ENCODE measurements at places on chromosomes 6 and 20.

DNA sequence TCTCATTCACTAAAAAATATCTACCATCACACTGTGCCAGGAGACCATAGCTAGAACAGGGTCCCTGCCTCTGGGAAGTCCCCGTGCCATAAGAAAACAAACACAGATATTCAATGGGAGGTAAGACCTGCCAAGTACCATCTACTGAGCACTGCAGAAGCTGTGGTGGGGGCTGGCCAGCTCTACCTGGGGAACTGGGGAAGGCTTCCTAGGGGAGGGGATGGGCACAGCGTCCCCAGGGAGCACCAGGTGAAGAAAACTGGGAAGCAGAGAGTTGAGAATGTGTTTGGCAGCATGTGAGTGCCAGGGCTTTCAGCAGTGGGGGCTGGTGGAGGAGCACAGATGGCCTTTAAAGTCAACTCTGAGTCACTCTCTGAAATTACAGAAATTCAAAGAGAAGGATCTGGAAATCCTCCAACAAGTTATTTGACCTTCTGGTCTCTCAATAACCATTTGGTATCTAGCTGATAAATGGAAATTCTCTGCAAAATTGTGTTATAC is 85.2 kb downstream of the SHLD1 start:
- DNase-seq, result no peak

GRCh38 chr20:2396241-2396814 is 15.6 kb downstream of the TGM6 start:
- DNase-seq, result no peak

GRCh38 chr6:80165143-80165542 is 58.7 kb downstream of the BCKDHB start:
- peak; percentile 31 for DNase-seq

GRCh38 chr6:78966542-78966941 is 99.2 kb downstream of the IRAK1BP1 start:
- DNase-seq, result no peak

DNA sequence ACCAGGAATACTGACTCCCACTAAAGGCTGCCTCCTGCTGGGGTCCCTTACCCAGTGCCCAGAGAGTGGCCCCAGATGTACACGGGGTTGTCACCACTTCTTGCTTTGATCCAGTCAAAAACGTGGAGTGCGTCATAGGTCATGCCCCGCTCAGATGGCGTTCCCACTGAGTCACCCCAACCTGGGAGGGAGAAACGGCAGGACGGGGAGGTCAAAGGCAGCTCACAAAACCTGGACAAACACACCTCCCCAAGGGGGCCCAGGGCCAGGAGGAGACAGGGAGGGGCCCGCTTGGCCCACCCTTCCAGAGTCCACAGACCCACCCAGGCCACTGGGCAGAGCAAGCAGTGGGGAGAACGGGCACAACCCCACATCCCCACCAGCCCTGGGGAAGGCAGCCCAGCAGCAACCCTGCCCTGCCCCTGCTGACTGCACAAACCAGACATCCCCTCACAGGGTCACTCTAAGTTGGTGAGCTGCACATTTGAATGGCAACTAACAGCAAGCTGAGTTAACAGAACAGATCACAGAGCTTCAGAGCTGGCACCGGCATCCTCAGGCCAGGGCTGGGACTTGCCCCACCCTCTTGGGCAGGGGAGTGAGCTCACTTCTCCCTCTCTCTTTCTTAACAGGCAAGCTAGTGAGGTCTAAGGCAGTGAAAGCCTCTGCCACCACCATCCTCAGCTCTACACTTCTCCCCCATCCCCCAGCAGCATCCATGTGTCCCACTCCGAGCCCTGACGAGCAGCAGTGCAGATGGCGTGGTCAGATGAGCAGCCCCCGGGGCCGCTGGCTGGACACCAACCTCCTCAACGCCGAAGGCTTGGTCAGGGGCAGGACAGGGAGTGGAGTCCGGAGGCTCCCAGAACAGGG is 61.7 kb downstream of the PYGB start:
- no peak for DNase-seq

DNA sequence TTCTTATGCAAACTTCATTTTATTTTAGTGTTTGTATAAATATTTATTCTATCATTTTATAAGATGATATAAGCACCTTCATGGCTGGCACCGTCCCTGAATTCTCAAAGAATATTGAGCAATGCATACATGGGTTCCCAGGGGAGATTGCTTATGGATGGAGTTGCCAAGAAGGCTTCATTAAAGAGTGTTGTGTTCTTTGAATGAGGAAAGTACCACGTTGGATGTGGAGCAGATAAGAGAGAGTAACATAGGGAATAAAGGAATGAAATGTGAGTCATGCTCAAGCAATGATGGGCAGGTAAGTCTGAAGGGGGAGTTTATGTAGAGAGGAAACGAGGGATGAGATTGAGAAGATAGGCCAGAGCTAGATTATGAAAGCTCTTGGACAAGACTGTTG is 10.3 kb downstream of the DSE start:
- DNase-seq, result no peak

GRCh38 chr6:75224303-75224926 is 18.6 kb upstream of the COL12A1 start:
- no peak for DNase-seq

- DNase-seq, result no peak
Measured at GRCh38 chr6:34565722-34566137, 9.6 kb upstream of the SPDEF start.

- DNase-seq, result no peak
Measured at GRCh38 chr6:247351-247750, 44.9 kb upstream of the DUSP22 start.

- DNase-seq, result peak; percentile 82
Measured at GRCh38 chr6:24494821-24495795, at the start of gene ALDH5A1. Gene ALDH5A1, plus strand, starts transcription at chr6:24494969. Its CDS starts 28 bp downstream, at chr6:24494997.

- no peak for DNase-seq
Measured at GRCh38 chr6:111469543-111469942, 13.5 kb downstream of the REV3L start.

DNA sequence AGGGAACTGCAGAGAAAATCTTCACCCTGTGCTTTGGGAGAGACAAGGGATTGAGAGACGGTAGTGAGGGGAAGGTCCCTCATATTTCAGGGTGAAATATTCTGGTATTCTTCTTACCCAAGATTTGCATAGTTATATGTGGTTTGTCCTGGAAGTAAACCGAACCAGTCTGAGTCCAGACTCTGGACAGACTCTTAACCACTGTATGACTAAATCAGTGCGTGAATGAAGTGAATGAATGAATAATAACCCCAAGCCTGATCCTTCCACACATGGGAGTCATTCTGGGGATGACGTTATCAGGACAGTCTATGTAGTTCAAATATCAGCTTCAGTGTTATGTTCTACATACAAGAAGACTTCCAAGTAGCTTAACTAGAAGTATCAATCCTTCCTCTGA is 690.7 kb downstream of the KIF16B start:
- no peak for DNase-seq

DNA sequence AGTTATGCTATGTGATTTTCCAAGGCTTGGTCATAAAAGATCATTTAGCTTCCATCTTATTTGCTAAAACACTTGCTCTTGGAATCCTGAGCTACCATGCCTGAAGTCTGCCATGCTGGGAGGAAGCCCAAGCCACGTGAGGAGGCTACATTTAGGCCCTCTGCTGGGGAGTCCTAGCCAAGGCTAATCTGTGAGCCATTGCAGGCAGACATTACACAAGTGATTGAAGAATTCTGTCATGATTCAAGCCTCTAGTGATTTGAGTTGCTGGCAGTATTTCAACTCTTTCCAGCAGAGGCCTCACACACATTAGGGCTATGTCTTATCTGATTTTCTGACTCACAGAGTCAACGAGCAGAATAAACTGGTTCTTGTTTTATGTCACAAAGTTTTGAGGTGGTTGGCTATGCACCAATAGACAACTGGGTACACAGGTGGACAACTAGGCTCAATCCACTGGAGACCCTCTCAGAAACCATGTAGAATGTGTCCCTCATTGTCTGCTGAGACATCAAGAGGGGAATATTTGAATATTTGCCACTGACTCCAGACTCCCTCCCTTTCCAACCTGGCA is 227.2 kb upstream of the SULF2 start:
- no peak for DNase-seq

GRCh38 chr6:134303891-134304290 is 14.0 kb downstream of the SGK1 start:
- no peak for DNase-seq

- DNase-seq, result peak; percentile 74
Measured at GRCh38 chr6:106163966-106164877, 78.1 kb downstream of the PRDM1 start.

GRCh38 chr6:26187981-26188635 is 100.9 kb downstream of the HFE start:
- DNase-seq, result no peak

DNA sequence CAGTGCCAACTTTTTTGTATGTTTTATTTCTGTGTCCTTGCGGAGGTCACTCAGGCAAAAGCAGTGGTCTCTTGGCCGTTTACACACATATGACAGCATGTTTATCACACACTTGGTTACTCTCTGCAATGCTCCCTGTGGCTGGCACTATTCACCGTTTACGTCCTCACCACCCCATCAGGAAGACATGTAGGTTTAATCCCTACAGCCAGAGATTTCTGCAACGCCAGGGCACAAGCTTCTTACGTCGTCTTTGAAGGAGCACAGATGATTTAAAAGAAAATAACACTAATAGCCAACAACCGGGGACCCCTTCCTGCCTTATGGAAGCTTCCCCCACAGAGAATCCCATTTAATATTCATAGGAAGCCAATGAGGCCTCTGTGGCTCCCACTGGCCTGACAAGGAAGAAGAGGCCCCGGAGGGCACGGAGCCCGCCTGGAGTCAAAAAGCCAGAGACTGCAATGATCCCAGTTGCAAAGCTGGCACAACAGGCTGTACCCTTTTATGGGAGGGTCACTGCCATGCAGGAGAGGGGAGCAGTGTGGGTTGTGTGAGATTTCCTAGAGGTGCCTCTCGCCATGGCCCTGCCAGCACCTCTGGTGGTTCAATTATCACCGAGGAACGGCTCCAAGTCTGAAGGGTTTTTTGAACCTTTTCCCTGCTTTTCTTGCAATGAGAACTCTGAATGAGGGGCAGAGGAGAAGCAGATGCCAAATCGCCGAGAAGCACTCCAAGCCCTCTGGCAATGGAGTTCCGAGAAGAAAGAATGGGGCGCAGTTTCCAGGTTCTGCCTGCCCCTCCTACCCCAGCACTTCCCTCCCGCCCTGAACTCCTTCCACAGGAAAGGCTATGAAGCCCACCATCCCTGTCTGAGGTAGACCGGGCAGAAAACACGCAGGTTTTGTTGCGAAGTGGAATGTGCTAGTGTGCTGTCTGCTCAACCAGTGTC is 96.2 kb downstream of the THBS2 start:
- DNase-seq, result no peak

GRCh38 chr6:53011979-53012378 is 16.9 kb upstream of the GSTA4 start:
- no peak for DNase-seq

- no peak for DNase-seq
Measured at GRCh38 chr20:63363981-63364561, 2.9 kb upstream of the CHRNA4 start.

DNA sequence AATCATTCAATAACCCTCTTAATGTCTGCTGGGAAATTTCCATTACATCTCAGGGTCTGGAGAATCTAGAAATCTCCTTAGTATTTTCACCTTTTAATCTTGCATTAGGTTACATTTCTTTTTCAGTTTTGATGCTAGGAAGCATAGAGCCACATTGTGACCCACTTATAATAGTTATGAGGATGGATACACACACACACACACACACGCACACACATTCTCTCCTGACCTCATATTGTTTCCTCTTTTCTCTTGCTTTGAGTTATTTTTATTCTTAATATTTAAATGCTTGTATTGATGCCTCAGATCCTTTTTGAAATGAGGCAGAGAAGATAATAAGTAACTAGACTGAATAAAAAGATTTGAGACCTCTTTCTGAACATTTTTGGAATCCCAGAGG is 128.4 kb downstream of the KLHL32 start:
- no peak for DNase-seq

DNA sequence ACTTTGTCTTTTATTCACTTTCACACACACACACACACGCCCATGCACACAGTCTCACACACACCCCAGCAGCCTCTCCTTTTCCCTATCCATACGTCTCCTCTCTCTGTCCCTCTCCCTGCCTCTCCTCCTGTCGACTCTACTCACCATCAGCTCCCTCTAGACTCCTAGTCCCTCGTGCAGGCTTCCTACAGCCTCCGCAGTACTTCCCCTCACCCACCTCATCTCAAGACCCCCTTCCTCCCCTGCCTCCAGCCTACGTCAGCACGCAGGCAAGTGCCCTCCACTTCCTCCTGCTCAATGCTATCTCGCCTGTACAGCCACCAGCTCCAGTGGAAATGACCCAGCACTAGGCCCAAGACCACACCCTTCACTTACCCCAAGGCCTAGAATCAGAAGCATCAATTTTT is 820 bp upstream of the TREML2 start:
- DNase-seq, result no peak

GRCh38 chr6:69578361-69578890 is 218.4 kb downstream of the LMBRD1 start:
- DNase-seq, result no peak

- DNase-seq, result no peak
Measured at GRCh38 chr6:88728756-88729155, 234.7 kb downstream of the RNGTT start.

GRCh38 chr6:21263531-21264287 is 329.8 kb upstream of the SOX4 start:
- peak; percentile 46 for DNase-seq

DNA sequence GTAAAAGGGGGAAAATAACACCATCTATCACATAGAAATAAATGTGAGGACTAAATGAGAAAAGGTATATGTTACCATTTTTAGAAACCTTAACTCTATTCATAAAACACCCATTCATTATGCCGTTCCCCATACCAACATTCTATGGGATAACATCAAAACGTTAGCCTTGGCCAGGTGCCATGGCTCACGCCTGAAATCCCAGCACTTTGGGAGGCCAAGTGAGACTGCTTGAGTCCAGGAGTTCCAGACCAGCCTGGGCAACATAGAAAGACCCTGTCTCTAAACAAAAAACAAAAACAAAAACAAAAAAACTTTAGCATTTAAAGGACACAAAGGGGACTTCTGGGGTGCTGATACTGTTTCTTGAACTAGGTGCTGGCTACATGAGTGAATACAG is 1.3 kb downstream of the PIGU start:
- DNase-seq, result no peak

DNA sequence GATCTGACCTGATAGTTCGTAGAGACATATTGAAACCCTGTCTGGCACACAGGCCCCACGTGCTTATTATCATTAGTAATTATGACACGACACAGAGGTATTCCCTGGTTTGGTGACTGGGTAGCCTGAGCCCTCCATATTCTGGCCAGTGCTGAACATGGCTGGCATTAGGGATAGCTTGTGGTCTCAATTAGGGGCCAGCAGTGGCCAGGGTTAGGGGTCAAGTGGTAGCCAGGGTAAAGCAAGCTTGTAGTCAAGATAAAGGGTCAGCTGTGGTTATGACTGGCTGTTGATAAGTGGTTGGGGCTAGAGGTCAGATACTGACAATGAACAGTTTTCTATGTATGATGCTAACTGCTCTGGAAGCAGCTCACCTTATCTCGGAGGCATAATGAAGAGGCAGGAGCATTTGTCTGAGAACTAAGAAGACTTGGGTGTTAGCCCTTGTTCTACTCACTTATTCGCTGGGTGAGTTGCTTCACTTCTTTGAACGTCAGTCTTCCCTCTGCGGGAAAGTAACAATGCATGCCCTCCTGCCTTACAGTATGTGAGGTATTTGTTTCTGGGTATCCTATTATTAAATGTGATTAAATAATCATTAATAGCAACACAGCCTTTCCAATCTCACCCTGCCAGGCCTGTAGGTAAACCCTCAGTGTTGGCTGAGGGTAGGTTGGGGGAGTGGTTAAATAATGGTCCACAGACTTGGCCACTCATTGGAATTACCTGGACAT is 66.7 kb downstream of the VEGFA start:
- no peak for DNase-seq
